Activated T-cell treated with anti-CD3 and anti-CD28 coated beads for 24 hours (primary cell): ENCODE measurements at places on chromosomes 4 and X.

DNA sequence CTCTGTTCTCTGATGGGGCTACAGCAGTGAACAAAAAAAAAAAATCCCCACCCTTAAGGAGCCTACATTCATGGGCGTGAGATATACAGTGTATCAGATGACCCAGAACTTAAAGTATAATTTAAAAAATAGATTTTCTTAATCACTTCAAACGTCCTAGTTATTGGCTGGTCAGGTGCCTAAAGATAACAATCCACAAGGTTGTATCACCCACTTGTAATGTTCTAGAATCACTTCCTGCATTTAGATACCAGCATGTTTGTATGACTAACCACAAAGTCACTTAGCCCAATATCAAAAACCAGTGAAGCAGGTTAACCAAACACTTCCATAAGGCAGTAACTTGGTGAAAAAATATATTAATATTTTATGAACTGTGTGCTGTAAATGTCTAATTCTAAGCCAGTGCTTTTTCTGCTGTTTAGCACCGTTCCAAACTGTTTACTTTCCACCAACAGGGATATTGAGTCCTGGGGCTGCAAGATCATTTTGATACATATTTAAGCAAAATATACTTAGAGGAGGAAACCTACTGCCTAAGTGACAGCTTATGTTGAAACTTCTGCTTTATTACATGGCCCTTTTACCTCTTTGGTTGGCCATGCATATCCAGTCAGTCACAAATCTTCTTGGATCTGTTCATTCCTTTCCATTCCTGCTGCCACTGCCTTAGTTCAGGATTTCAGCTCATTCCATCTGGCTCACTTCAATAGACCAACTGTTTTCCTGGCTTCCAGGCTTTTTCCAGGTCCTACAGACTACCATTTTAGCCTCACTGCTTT, 43.3 kb downstream of the CD40LG start:
- DNase-seq: no peak

DNA sequence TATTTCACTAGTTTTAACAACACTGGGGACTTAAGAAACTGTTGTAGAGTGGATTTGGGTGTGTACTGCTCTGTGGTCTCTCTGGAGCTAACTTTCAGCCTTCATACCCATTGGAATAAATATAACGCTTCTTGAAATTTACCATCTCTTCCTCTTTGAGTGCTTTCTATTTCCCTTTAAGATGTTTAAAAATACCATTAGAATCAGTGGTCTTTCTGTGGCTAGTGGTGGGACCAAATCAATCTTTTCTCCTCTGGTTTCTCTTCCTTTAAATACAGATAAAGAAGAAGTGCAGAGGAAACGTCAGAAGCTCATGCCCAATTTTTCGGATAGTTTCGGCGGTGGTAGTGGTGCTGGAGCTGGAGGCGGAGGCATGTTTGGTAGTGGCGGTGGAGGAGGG, 92.0 kb downstream of the NFKB1 start:
- no peak for DNase-seq

DNA sequence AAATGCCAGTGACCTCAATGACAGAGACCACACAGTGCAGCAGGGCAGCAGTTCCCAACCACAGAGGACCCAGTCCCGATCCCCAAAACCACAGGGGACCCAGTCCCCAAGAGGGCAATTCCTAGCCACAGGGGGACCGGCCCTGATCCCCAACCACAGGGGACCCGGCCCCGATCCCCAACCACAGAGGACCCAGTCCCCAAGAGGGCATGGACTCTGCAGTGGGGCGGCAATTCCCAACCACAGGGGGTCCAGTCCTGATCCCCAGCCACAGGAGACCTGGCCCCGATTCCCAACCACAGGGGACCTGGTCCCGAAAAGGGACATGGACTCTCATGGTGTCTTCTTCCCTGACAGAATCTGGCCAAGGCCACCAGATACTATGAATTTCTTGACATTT, 136.3 kb downstream of the AFAP1 start:
- no peak for DNase-seq

DNA sequence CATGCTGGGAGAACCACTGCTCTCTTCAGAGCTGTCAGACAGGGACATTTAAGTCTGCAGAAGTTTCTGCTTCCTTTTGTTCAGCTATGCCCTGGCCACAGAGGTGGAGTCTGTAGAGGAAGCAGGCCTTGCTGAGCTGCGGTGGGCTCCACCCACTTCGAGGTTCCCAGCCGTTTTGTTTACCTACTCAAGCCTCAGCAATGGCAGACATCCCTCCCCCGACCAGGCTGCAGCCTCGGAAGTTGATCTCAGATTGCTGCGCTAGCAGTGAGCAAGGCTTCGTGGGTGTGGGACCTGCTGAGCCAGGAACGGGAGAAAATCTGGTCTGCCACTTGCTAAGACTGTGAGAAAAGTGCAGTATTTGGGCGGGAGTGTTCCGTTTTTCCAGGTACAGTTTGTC, 118.9 kb downstream of the SLC10A6 start:
- DNase-seq: no peak

DNA sequence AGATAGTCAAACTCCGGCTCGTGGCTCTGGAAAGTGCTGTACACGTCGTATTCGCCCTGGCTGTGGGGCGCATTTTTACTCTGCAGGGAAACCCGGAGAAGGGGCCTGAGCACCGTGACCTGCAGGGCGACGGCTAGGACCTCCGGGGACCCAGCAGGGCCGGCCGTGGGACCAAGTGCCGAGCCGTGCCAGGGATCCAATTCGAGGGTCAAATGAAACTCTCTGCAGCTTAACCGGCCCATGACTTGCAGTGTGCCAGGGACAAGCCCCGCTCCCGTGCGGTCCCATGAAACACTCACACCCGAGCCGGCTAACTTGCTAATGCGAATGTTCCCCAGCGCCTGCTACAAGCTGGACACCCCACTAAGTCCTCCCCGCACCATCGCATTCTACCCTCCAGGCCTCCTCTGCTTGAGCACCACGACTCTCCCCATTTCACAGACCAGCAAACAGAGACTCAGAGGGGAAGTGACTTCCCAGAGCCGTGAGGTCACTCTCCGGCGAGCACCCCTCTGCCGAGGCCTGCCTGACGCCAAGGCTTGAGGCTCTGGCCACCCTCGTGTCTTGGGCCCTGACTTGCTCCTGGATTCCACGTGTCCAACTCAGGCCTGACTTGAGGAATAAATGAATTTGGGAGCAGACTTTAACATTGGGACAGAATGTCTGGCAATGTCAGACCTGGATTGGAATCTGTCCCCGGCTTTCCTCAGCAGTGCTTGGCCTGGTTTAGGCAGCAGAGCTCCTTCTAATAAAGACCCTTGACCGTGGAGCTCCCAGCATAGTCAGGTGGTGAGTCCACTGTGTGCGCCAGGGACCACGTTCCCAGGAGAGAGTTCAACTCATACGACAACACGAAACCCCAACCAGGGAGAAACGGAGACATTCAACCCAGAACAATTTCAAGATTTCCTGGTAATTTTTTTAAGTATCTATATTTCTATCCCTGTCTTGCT, 93.6 kb downstream of the PPP2R2C start:
- DNase-seq: no peak

- no peak for DNase-seq
Measured at GRCh38 chrX:151346931-151347543, 50.0 kb upstream of the VMA21 start.

DNA sequence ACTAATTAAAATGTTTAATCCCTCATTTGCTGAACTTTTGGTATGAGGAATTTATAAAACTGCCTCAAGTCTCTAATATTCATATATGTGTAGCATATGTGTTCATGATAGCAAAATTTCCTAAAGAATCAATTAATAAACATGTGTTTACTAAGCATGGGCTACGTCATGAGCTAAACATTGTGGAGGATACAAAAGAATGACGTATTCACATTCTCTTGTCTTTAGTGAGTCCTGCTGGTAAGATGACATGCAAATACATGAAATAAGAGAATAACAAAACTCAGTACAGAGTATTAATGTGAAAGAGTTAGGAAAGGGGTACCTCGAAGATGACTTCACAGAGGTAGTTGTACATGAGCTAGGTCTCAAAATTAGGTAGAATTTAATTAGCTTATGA, 121.9 kb upstream of the POF1B start:
- DNase-seq: no peak

GRCh38 chr4:8162625-8163024, 4.0 kb upstream of the ABLIM2 start:
- no peak for DNase-seq

DNA sequence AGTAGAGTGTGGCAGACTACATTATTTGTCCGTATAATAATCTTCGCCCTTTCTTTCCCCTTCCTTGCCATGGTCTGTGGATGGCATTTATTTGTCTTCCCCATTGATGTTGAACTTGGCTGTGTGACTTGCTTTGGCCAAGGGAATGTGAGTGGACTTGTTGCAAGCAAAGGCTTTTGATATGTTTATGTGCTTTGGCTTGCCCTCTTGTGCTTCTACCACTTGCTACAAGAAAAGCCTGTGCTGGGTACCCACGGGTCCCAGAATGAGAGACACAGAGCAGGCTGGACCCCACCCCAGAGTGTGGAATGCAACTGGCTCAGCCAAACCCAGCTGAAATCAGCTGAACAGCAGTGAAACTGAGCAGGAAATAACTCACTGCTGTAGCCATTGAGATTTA, 63.0 kb downstream of the FAM184B start:
- no peak for DNase-seq

GRCh38 chrX:134158821-134159512, 78.0 kb upstream of the CCDC160 start:
- DNase-seq: no peak

DNA sequence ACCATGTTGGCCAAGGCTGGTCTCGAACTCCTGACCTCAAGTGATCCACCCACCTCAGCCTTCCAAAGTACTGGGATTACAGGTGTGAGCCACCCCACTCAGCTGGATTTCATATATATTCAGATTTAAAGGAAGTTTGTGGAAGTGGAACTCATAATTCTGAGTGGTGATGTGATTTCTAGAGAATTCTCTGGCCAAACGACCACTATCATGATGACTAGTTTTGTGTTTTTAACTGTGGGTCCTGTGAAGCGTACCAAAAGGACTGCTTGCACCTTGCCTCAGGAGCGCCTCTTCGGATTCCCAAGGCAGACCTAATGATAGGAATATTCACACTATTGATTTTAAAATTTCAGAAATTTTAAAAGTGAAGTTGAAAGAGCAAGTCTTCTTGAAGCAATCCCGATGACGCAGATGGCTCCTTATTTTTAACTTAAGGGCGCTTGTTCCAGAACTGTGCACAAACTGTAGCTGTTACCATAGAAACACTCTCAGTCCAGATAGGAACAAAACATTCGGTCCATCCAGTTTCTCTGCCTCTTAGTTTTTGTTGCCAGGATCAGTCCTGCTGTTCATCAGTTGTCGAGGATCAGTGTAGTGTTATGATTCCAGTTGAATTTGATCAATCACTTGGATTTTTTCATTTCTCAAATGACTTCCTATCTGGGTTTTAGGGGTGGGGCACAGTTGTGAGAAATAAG, 51.7 kb upstream of the CLCN4 start:
- DNase-seq: no peak
